ENCODE measurements at places on chromosomes 16 and 17.

DNA sequence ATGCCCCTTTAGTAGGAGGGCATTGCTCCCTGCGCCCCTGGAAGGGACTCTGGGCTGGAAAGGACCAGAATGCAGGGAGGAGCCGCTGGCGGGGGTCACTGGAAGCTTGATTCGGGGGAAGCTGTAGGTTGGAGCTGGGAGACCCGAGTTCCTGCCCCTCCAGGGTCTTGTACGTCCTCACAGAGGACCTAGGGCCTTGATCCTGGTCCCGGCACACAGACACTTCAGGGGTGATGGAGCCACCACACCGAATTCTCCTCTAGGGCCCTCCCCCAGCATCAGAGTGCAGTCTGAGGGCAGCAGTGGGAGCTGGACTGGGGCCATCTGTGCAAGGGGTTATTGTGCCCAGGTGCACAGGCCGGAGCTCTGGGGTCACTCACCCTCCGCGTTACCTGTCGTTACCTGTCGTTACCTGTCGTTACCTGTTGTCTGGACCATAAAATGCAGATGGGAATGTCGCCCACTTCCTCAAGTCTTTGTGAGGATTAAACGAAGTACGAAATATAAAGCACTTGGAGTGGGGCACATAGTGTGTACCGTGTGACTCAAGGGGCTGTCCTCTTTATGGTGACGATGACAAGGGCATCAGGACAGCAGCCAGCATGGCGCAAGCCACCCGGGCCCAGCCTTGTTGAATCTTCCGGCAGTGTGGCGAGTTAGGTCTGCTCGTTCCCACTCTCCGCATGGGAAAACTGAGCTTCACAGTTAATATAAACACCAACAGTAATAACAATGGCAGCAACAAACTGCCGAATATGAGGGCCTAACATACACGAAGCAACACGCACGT, 48.6 kb downstream of the CMIP start:
- no peak for DNase-seq

- no peak for DNase-seq
Measured at GRCh38 chr17:75364078-75364477, 41.4 kb downstream of the GRB2 start.

DNA sequence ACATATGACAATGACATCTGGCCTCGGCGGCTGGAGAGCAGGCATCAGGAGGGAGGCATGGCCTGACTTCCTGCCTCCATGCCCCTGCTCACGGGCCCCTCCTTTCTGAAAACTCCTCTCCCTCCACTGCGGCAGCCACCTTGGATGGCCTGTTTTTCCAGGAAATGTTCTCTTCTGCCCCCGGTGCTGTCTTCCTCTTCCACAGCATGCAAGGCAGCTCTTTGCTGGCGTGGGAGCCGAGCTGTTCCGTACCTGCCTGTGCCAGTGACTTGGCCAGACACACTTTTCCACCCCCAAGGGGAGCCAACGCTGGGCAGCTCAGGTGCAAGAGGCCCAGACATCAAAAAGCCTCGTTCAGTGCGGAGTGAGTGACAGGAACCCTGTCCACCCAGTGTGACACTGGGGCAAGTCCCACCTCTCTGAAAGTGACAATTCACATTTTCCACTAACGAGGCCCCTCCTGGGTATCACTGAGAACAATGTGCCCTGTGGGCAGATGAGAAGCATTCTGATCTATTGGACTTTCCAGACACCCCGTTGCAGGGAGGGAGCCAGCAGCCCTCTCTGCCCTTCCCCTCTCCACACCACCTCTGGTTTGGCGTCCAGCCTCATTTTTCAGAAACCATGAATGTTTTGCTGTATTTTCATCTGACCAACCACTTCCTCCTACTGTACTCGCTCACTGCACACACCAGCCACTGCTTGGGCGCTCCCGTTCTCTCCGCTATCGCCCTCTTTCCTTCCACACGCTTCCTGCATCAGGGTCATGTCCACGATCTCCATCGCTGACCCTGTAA, 31.2 kb downstream of the NSMCE1 start:
- peak; percentile 70 for DNase-seq

GRCh38 chr17:57634713-57635465, 110.2 kb downstream of the CCDC182 start:
- no peak for DNase-seq

DNA sequence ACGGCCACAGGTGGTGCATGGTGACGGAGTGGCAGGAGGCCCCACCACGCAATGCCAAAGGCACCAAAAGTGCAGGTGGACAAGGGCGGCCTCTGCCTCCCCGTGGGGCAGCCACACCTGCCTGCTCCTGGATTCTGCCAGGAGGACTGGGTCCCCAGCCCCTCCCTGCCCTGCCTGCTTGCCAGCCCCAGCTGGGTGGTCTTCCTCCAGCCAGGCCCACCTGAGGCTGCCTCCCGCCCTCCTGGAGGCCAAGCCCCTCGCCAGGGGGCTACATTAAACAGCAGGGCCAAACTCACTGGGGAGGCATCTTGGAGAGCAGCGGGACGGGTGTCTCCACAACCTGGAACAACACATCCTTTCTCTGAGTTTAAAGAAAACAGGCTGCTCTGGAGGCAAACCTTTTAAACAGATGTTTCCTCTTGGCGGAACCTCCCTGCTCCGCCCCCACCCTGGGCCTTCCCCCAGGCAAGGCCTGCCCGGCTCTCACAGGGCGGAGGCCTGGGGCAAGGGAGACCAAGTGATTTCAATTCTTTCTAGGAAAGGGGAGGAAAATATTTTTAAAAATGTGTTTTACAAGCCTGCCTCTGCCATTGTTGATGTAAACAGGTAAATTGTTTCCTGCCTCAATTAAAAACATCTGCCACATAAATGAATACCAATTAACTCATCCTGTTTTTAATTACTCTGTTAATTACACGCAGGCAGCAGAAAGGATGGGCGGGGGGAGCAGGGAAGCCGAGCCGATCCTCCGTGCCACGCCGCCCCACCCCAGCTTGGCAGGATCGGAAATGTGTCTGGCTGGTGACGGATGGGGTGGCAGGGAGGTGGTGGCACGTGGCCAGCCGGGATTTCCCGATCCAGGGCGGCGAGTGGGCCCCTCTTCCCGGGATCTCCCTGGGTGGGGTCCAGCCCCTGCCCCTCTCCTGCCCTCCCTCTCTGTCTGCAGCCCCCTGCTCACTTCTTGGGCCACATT, 54.4 kb upstream of the PABPN1L start:
- DNase-seq: no peak

GRCh38 chr16:75073545-75074303, 42.9 kb downstream of the LDHD start:
- no peak for DNase-seq

- peak; percentile 42 for DNase-seq
Measured at GRCh38 chr17:77373299-77374169, 232.8 kb downstream of the SEC14L1 start.

DNA sequence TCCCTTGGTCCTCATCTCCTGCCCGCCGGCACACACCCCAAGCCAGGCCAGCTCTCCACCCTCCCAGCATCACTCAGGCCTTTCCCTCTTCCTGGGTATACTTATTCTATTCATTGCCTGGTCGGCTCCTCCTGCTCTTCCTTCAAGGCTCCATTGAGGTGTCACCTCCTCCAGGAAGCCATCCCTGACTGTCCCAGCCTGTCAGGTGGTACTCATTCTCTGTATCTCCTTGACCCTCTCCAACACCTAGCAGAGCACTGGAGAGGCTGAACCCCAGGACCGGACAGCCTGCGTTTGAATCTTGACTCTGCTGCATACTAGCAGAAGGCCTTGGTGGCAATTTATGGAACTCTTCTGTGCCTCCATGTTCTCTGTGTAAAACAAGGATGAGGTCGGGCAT, 428 bp upstream of the TNFRSF13B start:
- DNase-seq: no peak

GRCh38 chr17:15894258-15894657, 50.7 kb upstream of the ADORA2B start:
- DNase-seq: no peak

GRCh38 chr17:28612936-28613872, 781 bp downstream of the RSKR start:
- peak; percentile 50 for DNase-seq

- DNase-seq: no peak
Measured at GRCh38 chr16:56247808-56248207, 56.5 kb downstream of the GNAO1 start.

- no peak for DNase-seq
Measured at GRCh38 chr16:79297296-79297695, 303.2 kb downstream of the MAF start.

- DNase-seq: peak; percentile 24
Measured at GRCh38 chr16:56450275-56450985, 702 bp downstream of the NUDT21 start.

DNA sequence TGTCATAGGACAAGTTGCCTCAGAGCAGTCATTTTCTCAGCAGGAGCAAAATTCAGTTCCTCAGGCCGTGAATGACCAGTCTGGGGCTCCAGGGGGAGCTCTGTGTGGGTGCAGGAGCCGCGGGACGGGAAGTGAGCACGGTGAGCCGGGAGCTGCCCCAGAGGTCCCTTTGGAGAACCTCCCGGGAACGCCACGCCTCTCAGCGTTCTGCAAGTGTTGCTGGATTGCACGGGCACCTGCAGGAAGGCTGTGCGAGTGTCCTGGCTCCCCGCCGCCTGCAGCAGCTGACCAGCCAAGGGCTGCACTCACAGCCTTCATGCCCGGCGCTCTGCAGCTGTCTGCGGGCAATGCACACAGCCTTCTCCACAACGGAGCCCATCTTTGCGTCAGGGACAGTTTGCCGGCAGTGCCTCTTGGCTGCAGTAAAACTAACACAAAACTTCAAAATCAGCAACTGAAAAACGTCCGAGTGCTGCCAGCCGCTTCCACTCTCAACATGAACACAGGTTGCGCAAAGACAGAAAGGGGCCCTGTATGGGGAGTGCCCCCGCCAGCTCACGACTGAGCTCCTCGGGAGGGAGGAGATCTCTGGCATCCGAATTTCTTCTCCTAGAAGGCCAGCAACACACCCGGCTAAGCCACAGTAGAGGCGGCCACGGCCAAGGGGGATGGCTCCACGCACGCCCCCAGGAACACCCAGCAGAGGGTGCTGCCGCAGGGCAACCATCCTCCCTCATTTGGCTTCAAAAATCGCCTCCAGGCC, 16.0 kb downstream of the NDUFAF8 start:
- DNase-seq: no peak

- DNase-seq: no peak
Measured at GRCh38 chr16:64969221-64969620, 152.6 kb downstream of the CDH11 start.

- DNase-seq: no peak
Measured at GRCh38 chr17:42342242-42343008, 45.8 kb downstream of the STAT3 start.

DNA sequence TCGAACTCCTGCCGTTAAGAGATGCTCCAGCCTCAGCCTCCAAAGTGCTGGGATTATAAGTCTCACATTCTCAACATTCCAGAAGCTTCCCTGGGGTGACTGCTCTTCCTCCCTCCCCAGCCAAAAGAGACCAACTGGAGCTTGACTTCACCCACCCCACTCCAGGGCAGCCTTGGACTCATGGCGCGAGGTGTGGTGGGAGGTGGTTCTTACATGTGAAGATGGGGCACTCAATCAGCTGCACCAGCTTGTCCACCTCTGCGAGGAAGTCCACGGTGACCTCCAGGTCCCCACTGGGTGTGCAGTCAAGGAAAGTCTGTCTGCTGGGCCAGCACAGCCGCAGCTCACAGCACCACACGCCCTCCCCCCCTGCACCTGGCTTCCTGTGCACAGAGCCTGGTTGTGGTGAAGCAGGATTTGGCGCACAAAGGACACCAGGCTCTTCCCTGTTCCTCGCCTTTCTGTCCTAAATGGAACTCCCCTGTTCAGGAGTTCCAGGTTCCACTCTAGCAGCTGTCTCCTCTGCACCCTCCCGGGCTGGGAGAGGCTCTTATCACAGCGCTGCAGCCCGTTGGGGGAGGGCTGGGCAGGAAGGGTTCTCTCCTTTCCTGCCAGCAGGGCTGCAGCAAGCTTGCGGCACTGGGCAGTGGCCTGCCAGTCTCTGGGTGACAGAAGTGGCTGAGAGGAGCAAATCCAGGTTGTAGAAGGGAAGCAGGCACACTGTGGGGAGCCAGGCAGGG, 9.6 kb upstream of the MTSS2 start:
- DNase-seq: no peak

DNA sequence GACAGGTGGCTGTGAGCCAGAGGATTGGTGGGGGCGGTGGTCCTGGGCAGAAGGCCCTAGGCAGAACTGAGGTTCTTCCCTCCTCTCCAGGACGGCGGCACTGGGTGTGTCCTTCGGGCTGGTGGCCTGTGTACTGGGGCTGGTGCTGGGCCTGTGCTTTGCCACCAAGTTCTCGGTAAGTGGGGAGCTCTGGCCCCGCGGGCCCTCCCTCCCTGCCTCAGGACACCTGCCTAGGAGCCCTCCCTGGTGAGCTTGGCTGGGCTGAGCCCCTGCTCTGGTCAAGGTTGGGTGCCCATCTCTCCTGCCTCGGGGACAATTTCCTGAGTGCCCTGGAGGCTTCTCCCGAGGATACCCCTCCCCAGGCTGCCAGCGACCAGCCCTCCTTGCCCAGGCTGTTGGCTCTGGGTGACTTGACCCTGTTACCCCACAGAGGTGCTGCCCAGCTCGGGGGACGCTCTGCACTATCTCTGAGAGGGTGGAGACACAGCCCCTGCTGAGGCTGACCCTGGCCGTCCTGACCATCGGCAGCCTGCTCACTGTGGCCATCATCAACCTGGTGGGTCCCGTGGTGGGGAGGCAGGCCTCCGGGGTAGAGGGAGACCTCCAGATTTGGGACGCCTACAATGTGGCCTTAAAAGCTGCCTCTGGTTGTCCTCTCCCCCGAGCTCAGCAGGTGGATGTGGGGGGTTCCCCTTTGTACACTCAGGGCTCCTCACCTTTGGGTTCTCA, 42.0 kb downstream of the ADCY7 start:
- DNase-seq: peak; percentile 9

- DNase-seq: no peak
Measured at GRCh38 chr17:41556931-41557330, 14.9 kb downstream of the KRT9 start.

DNA sequence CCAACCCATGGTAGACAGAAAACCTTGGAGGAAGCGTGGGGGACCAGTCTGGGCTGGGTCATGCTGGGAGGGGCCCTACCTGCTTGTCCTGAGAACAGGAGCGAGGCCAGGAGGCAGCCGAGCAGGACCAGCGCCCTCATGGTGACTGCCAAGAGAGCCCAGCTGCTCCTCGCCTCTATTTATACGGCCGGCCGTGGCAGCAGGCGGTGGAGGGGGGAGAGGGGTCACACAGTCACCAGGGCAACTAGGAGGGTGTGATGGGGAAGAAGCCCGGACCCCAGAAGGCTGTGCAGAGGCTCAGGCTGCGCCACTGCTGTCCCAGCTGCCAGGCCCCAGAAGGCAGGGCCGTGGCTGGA, at the start of gene SRL:
TSS of gene SRL (minus strand) at position 153 of the 356 bp plus-strand sequence. CDS start at position 140, 13 bp downstream.
- no peak for DNase-seq

GRCh38 chr17:60645918-60646523, 31.6 kb upstream of the BCAS3 start:
- no peak for DNase-seq

GRCh38 chr17:3838206-3838605, 7.8 kb downstream of the NCBP3 start:
- DNase-seq: no peak

- DNase-seq: peak; percentile 10
Measured at GRCh38 chr17:44672479-44673093, 16.3 kb downstream of the MEIOC start.
